ENCODE measurements at places on chromosomes 6 and 20.
A peak's percentile ranks its signal among the peaks of the same experiment; 100 is the strongest.

DNA sequence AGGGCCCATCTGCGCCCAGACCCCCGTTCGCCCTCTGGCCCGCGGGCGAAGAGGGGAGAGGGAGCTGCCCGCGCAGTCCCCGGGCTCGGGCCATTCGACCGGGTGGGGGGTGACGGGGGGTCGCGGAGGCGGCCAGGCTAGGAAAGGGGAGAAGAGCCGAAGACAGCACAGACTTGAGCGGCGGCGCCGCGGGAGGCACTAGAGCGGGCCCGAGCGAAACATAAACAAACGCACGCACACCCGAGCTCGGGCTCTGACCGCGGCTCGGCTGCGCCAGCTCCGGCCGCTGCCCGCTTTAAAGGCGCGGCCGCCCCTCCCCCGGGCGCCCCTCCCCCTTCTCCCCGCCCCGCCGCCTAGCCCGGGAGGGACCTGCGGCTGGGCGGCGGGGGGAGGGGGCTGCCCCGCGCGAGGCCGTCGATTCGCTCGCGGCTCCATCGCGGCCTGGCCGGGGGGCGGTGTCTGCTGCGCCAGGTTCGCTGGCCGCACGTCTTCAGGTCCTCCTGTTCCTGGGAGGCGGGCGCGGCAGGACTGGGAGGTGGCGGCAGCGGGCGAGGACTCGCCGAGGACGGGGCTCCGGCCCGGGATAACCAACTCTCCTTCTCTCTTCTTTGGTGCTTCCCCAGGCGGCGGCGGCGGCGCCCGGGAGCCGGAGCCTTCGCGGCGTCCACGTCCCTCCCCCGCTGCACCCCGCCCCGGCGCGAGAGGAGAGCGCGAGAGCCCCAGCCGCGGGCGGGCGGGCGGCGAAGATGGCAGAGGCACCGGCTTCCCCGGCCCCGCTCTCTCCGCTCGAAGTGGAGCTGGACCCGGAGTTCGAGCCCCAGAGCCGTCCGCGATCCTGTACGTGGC, at the start of gene FOXO3:
Gene FOXO3 (plus strand): TSS at position 455 of the 846 bp plus-strand sequence. CDS start 292 bp downstream, at position 747.
- H3K27me3 ChIP-seq: no peaks in the 10 kb centered on the region
- peak within 1 kb of the TSS; percentile 95 for H3K27ac ChIP-seq
- peak within 1 kb of the TSS; percentile 89 for H3K4me3 ChIP-seq

- no peak for ATAC-seq
- no peak overlapping the region for H3K4me3 ChIP-seq
- H3K27ac ChIP-seq: no peak overlapping the region
- H3K4me1 ChIP-seq: no peaks in the 10 kb centered on the region
These were observed 403.0 kb upstream of the SPTLC3 start for GRCh38 chr20:12605751-12606150.

DNA sequence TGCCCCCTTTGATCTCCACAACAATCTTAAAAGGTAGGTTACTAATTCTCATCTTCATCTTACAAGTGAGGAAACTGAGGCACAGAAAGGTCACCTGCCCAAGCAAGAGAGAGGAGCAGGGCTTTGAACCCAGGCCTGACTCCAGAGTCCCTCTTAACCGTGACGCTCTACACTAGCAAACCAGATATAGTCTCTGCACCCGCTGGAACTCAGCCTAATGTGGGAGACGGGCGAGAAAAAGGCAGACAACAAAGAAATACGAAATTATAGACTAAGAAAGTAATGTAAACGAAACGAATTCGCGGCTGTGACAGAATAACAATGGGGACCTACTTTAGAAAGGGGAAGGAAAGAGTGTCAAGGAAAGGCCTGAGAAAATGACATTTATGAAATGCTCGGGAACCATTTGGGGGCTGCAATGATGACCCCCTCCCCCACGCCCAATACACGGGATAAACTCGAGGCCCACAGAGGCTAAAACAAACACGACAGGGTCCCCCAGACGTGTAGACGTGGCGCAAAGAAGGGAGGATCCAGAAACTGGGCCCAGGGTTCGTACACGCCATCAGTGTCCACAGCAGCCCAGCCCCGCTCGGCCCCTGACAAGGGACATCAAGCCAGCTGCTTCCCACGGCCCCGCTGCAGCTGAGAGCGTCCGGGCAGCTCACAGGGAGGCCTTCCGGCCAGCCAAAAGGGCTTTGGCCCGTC, 637 bp downstream of the TRPC4AP start:
- peaks cover 12% of the 10 kb centered on the region for H3K36me3 ChIP-seq
- peak; percentile 43 for ATAC-seq
- H3K27me3 ChIP-seq: no peaks in the 10 kb centered on the region
- H3K4me3 ChIP-seq: peak overlapping the region; percentile 81
- H3K27ac ChIP-seq: peak overlapping the region; percentile 92

- no peak overlapping the region for H3K4me3 ChIP-seq
- H3K27ac ChIP-seq: no peak overlapping the region
- H3K27me3 ChIP-seq: no peaks in the 10 kb centered on the region
- no peaks in the 10 kb centered on the region for H3K36me3 ChIP-seq
These were observed 62.5 kb upstream of the CDH4 start for GRCh38 chr20:61189534-61189933.

DNA sequence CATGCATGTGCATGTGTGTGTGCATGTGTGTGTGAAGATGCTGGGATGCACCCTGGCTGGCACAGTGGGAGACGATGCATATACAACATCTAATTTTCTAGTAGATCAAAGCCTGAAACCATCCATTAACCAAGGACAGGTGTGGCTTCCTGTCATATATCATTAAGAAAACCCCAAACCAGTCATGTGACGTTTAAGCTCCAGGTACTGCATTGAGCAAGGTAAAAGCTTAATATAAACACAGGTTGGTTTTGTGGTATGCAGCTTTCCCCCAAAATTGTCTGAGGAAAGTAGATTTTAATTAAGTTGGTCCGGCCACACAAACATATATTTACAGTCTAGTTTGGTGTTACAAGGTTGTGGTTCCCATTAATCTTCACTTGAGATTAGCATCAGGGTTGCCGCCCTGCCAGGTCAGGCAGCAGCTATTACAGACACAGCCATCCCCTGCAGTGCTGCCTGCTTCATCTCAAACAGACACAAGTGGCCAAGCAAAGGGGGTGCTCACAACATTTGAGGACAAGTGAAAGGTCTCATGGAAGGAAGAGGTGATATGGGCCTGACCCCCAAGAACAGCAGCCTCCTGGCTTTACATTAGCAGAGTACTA, 48.6 kb upstream of the NAA20 start:
- H3K27ac ChIP-seq: no peak overlapping the region
- H3K4me1 ChIP-seq: peaks cover 12% of the 10 kb centered on the region
- H3K4me3 ChIP-seq: no peak overlapping the region
- no peaks in the 10 kb centered on the region for H3K27me3 ChIP-seq
- H3K36me3 ChIP-seq: peaks cover 4% of the 10 kb centered on the region
- ATAC-seq: no peak

All from stimulated activated memory B cell treated with anti-CD40 and anti-IgM and Interleukin-4, amounts not matched to agents 10 μg/mL and 1 μg/mL and 100 μg/mL, for 72 hours (primary cell).